Forelimb muscle (tissue), 1 donor: ENCODE measurements at places on chromosomes 12 and 14. TPM values are rescaled to one million over a fixed set of nuclear protein-coding genes. Genes with fewer than 3 reads are reported as not detected.

DNA sequence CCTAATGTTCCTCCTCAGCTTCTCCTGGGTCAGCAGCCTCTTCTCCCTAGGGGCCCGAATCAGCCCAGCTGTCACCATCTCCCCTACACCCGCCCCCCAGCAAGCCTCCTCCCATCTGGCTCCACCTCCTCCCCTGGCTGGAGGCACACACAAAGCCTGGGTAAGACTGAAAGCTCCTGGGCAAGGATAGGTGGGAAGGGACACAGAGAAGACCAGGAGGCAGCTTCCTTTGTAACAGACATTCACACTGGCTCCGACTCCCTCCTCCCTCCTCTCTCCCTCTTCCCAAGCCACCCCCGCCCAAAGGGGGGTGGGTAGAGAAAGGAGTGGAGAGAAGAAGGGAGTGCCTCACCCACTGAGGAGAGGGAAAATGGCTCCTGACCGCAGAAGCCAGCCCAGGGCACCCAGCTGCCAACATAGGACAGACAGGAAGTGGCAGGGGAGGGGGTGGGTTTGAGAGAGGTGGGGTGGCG lies 4.0 kb downstream of the CHD4 start:
- DNase-seq = no peak

OR4K1 gene
- polyA plus RNA-seq = not detected

DNA sequence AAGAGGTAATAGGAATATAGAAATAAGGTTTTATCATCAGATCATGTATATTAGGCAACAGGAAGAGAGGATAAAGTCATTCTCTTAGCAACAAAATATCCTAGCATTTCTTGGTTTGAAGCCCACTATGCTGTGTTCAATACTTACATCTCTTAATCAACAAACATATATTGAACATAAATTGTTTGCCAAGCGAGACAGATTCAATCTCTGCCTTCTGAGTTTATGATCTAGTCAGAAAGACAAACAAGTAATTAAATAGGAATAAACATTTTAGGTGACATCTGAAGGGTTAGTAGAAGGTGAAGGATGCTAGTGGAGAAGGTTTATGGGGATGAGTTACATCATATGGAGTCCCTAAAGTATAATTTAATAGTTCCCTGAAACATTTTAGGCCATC lies 54.8 kb downstream of the PPHLN1 start:
- DNase-seq = no peak

KRT73 gene
- not detected for polyA plus RNA-seq

KRT76 gene
- not detected for polyA plus RNA-seq

- no peak for DNase-seq
These were observed 5.5 kb downstream of the CSRNP2 start for GRCh38 chr12:51077930-51078329.

DNA sequence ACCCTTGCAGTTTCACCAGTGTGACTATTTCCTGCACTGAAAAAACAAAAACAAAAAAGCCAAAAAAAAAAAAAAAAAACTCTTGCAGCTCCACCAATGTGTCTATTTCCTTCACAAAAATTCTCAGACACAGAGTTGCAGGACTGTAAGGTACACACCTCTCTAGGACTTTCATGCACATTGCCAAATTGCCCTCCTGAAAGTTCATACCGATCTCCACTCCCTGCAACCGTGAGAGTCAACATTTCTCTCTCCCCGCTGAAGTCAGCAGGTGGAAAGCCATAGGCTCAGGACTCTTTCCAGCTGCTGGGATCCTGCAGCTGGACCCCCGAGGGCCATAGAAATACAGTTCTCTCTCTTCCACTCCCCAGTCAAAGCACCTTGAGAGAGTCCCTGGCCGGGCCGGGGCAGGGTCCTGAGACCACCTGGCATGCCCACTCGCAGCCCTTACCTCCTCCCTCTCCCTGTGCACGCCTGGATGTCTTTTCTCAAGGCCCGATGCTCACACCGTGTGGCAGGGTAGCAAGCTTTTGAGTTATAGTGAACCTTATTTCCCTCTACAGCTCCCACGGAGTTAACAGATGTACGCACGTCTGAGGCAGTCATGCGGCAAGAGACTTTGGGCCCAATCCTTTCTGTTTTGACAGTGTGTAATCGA lies 23.6 kb downstream of the MMAB start:
- DNase-seq = no peak

- DNase-seq = no peak
These were observed 10.0 kb upstream of the PKP2 start for GRCh38 chr12:32906399-32907165.

- DNase-seq = peak; percentile 85
These were observed 6.2 kb downstream of the MAP3K12 start for GRCh38 chr12:53492830-53493609.

DNA sequence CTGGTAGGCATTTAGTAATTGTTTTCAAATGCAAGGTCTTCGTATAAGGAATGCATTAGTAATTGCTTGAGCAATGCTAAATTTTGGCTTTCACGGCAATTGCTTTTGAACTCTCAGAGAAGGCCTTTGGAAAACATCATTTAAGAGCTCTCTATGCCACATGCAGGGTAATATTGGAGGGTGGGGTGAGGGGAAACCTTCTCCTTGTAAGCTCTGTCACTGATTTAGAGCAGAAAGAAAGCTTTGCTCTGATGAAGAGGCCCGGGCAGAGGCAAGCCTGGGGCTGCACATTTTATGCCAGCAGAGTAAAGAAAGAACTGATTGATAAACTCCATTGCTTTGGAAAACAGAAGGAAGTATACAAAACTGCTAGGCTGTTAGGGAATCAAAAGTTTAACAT lies 70.9 kb downstream of the TRIM9 start:
- no peak for DNase-seq

ASCL4 gene
- not detected for polyA plus RNA-seq

- no peak for DNase-seq
These were observed 172.8 kb downstream of the ETV6 start for GRCh38 chr12:11822081-11822834.

PLA2G1B gene
- not detected for polyA plus RNA-seq

OVCH1 gene
- polyA plus RNA-seq = 0.54 TPM

NAA25 gene
- 24.7 TPM for polyA plus RNA-seq

AQP2 gene
- polyA plus RNA-seq = not detected

- DNase-seq = no peak
These were observed 88.4 kb downstream of the MYF5 start for GRCh38 chr12:80805106-80805505.

GRCh38 chr12:24911271-24911791 lies 37.6 kb downstream of the BCAT1 start:
- no peak for DNase-seq

DNA sequence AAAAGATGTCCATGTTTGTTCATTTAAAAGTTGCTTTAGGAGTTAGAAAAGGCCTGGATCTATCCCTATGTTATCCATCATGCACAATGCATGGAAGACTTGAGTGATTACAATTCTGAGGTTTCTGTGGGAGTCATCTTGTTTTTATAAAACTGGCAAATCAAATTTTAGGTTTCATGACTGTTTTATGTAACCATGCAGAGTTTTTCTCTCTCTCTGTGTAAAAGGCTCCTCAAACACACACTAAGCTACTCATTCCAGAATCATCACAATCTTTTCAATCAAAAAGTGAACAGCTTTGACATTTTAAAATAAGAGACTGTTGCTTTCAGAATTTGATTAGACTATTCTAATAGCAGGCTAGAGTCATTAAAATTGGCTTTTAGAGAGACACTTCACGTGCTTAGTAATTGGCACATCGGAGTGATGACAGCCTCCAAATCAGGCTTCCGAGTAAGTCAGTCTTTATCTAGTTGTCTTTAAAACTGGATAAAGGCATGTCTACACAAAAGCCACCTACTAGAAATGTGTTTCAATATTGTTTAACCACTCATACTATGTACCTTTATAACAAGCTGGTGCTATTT lies 31.9 kb downstream of the PRICKLE1 start:
- no peak for DNase-seq

DNA sequence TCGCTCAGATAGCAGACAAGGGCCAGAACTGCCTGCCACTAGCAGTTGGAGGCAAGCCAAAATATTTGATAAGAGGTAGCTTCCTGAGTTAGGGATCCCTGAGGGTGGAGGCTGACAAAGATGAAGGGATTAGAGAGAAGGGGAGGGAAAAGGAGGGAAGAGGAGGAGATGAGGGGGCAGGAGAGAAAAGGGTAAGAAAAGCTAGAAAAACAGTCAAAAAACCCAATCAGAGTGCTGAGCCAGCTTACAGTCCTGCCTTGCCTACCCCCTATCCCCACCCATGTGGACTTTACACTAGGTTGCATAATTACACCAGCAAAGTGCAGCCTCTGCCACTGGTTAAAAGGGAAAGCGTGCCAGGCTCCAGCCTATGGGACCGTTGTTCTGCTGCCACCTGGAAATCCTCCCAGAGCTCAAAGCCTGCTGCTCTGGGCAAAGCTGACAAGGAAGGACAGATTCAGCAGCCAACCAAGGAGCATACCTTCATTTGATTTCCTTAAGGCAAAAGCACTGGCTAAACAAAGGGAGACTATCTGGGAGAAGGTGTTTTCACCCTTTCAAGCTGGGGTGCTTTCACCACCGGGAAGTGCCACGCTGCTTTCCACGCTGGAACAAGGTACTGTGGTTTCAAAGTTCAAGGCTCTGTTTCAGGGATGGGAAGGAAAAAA lies 3.8 kb upstream of the NUMB start:
- DNase-seq = no peak

GRCh38 chr12:109752117-109753053 lies 38.8 kb downstream of the FAM222A start:
- DNase-seq = no peak

- no peak for DNase-seq
These were observed 77.1 kb upstream of the PLXNC1 start for GRCh38 chr12:94071258-94071657.

GNS gene
- 55.7 TPM for polyA plus RNA-seq

DNA sequence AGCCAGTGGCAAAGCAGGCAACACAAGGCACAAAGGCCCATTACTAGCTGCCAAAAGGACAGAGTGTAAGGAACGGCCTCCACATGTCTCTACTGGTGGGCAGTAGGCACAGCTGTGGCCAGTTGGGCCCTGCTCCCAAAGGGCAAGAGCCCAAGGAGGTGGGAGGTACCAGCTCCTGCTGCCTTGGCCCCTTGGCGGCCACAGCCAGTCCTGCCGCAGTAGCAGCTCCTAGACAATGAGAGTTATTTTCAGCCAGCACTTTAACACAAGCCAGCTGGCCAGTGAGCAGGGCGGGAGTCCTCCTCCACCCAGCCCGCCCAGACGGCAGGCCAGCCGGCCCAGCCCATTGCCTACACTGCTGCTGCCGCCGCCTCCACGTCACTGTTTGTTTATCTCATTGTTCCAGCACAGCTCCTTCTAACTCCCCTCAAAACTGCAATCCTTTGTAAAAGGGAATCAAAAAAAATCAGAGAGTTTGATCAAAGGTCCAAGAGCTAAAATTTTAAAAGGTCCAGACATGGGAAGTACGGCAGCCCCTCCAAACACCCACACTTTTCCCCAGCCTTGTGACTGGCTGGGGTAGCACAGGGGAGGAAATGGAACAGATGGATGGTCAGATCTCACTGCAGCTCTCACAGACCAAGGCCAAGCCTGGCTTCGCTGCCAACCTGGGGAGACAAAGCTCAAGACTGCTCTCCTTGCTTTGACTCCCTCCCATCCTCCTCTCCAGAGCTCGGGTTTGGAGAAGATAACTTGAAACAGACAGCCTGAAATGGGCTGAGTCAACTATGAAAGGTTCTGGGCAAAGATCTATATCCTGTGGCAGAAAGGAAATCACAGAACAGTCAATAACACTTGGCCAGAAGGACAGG lies 33.5 kb downstream of the FMNL3 start:
- DNase-seq = peak; percentile 80

GRCh38 chr12:54217774-54218241 lies 29.0 kb upstream of the SMUG1 start:
- DNase-seq = no peak

DNA sequence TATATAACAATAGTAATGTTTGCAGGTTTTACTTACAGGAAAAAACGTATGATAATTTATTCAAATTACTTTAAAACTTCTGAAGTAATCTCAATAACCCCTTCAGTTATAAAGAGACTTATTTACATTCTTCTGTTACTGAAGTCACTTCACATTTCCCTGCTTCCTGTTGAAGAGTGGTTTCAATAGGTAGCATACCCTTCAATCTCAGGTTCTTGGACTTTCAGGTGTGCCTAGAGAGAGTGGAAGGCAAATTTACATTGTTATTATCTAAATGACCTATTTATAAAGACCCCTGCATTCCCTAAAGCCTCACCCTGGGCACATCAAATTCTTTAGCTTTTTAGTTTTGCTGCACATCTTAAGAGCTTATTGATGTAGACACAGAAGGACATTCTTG lies 137.6 kb upstream of the AEBP2 start:
- no peak for DNase-seq

DNA sequence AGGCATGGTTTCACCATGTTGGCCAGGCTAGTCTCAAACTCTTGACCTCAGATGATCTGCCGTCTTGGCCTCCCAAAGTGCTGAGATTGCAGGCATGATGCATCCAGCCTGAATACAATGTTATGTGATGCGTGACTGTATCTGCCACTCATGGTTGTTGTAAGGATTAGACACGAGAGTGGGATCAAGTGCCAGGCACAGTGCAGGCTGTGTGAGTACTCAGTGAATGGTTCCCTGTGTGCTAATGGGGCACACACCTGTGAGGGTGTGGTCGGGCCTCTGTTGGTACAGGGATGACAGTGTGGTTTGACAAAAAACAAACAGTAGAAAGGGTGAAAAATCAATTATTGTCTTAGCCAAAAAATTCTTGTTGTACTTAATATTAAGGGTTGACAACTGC lies 61.8 kb downstream of the TECPR2 start:
- no peak for DNase-seq

GRCh38 chr12:54959291-54960018 lies 25.1 kb downstream of the TESPA1 start:
- DNase-seq = no peak

- no peak for DNase-seq
These were observed 28.3 kb upstream of the FBLN5 start for GRCh38 chr14:91975763-91976162.

SOS2 gene
- polyA plus RNA-seq = 37.1 TPM

DNA sequence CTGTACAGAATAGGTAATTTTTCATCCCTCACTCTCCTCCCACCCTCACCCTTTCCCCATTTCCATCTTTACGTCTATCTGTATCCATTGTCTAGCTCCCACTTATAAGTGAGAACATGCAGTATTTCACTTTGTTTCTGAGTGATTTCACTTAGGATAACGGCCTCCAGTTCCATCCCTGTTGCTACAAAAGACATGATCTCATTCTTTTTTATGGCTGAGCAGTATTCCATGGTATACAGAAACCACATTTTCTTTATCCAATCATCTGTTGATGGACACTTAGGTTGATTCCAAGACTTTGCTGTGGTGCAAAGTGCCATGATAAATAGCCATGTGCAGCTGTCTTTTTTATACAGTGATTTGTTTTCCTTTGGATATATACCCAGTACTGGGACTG lies 16.4 kb downstream of the EEA1 start:
- DNase-seq = no peak

- DNase-seq = no peak
These were observed 125.1 kb upstream of the GARIN6 start for GRCh38 chr12:99522456-99522855.

FAM161B gene
- 7.4 TPM for polyA plus RNA-seq

DNA sequence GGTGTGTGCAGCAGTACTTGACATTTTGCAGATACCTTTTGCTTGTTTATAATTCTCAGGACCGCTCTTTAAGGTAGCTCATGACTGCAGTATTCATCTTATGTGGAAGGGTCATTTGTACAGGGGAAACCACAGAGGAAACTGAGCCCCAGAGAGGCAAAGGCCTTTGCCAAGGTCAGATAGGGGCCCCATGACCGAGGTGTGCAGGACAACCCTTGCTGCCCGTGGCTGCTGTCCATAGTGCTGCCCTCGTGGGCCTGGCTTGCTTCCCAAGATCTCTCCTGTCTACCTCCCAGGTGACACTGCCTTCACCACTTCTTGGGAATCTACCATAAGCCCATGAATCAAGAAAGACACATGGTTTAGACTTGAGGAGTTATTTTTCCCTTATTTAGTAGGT lies 198.7 kb upstream of the BCL2L14 start:
- no peak for DNase-seq
